Glutamatergic neuron (in vitro differentiated cells): ENCODE measurements at places on chromosomes 16 and 17. TPM values are rescaled to one million over a fixed set of nuclear protein-coding genes. Genes with fewer than 3 reads are reported as not detected.

RAB26 gene
- total RNA-seq = 292 TPM

ZFP1 gene
- total RNA-seq = 16.1 TPM

PGAP3 gene
- 10.7 TPM for total RNA-seq

IL32 gene
- 1.3 TPM for total RNA-seq

VTN gene
- total RNA-seq = 0.25 TPM

STAC2 gene
- total RNA-seq = 1.8 TPM

OR3A3 gene
- not detected for total RNA-seq

OSGIN1 gene
- not detected for total RNA-seq

HSD3B7 gene
- 2.0 TPM for total RNA-seq
